MV-4-11 (cell line): ENCODE measurements at places on chromosomes 2 and 18.
A peak's percentile ranks its signal among the peaks of the same experiment; 100 is the strongest.

GRCh38 chr2:231207734-231208133, 9.3 kb downstream of the ARMC9 start:
- DNase-seq: no peak

GRCh38 chr2:177332026-177332991, 60.3 kb upstream of the AGPS start:
- peak; percentile 75 for DNase-seq

- DNase-seq: no peak
Measured at GRCh38 chr2:39228413-39229209, 15.2 kb downstream of the CDKL4 start.

DNA sequence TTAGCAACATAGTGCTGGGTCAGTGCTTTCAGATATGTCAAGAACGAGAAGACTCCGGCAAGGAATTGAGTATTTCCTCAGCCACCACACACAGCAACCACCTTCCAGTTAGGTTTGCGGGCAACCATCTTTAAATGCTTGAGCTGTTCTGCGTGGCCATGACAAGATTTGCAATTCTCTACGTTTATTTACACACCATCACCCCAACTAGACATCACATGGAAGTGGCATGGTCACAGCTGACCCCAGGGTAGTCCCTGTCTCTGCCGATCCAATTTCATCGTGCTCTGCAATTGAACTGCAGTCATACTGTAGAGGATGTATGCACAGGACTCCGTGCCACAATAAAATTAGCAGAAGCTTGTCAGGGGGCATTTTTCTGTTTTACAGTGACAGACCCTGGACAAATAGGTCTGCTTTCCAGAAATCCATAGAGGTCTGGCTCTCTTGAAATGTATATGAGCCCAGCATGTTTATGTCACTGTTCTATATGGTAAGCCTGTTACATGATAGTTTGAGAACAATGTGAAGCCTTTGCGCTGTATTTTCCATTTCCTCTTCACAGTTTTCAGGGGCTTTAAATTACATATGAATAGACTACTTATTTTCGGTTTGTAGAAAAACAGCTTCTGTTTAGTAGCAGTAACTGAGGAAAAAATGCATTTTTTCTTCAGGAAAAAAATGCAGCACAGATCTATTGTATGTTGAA, 605.2 kb downstream of the NR4A2 start:
- DNase-seq: no peak

- DNase-seq: no peak
Measured at GRCh38 chr2:197090742-197091367, 164.3 kb upstream of the PGAP1 start.

- no peak for DNase-seq
Measured at GRCh38 chr18:51603551-51603950, 406.1 kb upstream of the MEX3C start.

DNA sequence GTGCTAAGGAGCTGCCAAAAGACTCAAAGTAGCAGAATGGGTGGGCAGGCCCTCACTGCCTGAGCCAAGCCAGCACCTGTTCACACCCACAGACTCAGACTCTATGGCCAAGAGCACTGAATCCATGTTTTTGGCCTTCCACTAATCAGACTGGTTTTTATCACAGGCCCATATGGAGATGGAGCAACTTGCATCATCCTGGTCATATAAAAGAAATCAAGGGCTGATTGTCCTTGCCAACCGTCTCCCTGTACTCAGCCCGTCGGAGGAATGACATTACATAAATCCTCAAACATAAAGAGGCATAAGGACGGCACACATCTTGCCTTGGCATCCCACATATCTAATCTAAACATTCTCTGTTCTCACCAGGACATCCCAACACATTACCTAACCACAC, 66.7 kb downstream of the MARCHF4 start:
- DNase-seq: no peak

DNA sequence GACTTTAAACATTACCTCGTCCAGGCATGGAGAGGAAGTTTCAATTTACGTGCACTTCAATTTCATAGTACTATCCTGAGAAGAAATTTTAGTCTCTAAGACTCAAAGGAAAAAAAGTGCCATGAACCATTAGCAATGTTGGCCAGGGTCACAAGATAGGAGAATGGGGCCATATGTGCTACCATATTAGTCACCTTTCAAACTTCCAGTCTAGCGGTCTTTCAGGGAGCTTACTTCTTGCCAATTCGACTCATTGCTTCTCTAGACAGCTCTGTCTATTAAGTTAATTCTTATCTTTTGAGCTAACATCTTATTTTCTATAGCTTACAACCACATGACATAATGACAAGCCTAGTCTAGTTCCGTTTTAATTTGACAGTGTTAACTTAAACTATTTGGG, 129.1 kb downstream of the ANKRD44 start:
- no peak for DNase-seq

DNA sequence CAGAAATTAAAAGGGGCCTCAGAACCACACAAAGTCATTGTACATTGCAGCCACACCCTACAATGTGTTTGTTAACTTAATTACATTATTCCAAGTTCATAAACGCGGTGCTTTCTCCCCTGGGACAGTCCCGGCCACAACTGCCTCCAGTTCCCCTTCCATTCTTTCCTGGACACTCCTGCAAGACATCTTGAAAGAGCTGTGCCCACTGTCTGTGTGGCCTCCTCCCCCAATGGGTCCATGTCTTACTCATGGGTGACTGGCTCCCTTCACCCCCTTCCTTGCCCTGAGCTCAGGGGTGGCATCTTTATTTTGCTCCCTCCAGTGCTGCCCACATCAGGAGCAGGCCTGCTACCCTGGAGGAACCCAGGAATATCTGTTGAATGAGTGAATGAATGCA, 287.7 kb downstream of the MYT1L start:
- DNase-seq: no peak

DNA sequence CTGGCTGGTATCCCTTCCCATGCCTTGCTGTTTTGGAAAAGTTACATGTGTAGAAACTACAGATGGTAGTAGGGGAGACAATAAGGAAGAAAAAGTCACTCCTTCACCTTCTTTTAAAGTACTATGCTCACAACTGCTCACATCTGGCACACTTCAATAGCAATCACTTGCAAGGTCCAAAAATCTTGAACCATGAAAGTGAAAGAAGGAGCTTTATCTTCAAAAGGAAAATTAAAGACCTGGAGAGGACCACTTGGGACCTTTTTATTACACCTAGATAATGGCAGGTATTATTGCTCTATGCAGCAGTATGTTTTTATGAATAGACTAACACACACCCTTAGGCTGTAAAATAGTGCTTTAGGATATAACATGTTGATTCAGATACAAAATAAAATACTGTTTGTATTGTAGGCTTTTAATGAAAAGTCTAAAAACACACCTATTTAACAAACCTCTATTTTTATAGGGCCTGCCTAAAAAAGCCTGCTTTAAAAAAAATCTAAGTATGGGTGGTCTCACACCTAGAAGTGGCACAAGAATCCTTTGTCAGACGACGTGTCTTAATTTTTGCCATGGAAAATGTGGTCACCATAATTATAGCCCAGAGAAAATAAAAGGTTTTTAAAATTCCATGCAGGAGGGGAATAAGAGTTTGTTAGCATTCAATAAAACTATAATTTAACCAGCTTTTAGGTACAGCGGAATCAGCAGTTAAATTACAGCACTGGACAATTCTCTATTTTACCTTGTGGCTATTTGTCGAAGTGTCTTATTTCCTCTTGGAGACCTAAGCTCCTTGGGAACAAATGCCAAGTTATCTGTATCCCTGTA, 124.0 kb downstream of the BCL2 start:
- no peak for DNase-seq

DNA sequence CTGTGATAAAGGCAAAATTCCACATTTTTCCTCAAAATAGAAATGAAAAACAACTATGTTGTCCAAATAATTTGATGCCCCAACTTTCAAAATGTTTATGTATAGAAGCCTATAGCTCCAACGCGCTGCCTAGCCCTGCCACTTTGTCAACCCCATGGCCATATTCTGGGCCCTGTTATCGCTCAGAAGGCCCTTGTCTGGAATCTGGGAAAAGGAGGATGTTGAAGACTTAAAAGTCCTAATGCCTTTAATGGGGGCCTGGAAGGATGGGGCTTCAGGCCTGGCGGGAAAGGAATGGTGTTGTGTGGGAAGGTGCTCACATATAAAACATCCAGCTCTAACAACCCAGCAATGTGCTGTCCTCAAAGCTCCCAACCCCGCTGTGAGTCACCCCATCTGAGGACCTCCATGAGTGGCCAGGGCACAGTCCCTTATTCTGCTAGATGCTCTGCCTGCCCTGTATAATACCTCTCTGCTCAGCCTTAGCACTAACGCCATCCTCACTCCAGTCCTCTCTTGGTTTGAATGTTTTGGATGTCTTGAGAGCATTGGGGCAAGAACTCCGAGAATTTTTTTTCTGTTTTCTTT, 86.0 kb downstream of the ACSL3 start:
- no peak for DNase-seq

GRCh38 chr2:36701391-36701795, 4.9 kb downstream of the VIT start:
- no peak for DNase-seq

DNA sequence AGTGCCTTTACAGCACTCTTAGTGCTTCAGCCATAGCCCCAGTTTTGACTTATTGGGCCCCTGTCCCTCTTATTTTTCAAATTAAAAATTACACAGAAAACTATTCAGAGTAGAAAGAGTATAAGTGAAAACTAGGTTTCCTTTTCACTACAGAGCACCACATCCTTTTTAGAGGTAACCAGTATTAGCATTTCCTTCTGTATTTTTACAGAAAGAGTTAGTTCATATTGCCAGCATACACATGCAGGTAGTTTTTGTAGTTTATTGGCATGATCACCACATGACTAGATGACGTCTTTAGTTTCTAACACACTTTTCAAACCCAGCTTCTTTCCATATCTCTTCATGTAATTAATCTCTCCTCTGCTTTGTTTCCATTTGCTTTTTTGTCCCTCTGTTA, 66.4 kb downstream of the UBE2E3 start:
- DNase-seq: no peak

DNA sequence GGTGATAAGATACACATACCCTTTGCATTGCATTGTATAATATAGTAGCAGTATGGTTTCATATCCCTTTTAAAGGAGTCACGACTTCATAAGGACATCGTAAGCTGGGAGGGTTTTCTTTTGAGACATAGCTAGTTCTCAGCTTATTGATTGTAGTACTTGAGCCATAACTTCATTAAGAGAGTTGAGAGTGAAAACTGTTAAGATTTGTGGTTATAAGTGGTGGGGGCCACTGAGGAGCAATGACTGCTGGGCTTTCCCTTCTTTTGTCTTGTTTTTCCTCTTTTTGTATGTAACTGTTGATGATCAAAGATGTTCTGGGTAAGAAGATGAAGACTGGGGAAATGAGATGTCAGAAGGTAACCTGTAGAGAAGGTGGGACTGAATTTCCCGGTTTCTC, 11.0 kb downstream of the EIF5B start:
- DNase-seq: peak; percentile 35

- no peak for DNase-seq
Measured at GRCh38 chr2:46051085-46051484, 246.1 kb upstream of the EPAS1 start.

DNA sequence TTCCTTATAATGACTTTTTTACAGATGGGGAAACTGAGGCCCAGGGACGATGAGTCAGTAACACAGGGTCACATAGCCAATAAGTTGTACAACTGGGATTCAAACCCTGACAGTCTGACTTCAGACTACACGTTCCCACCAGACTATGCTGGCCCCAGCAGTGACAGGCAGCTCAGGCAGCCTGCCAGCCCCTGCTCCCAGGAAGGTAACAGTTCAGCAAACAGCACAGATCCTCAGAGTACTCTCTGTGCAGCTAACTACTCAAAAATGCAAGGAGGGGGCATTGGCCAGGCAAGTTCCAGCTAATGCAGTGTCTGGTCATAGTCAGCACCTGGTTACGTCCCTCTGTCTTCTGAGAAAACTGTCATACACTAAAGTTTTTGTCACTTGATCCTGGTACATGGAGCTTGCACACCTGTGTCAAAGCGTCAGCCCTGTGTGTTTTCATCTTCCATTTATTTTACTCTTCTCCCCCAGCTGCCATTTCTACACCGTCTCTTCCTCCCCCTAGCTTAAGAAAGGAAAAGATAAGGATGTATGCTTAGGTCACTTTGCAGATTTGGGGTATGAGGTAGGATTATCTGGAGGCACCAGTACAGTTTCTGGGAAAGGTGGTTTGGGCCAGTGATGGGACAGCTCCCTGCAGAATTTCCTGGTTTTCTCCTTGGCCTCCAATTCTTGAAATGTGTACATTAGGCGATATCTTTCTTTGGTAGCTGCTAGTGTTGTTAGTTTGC, 4.5 kb downstream of the SMARCAL1 start:
- no peak for DNase-seq

- DNase-seq: peak; percentile 78
Measured at GRCh38 chr2:179410552-179411356, 146.1 kb upstream of the SESTD1 start.

- peak; percentile 57 for DNase-seq
Measured at GRCh38 chr2:55901322-55901721, 22.3 kb downstream of the EFEMP1 start.

GRCh38 chr18:27824841-27825681, 351.9 kb downstream of the CDH2 start:
- DNase-seq: no peak

GRCh38 chr2:88090446-88091283, 23.0 kb downstream of the SMYD1 start:
- peak; percentile 36 for DNase-seq

- peak; percentile 57 for DNase-seq
Measured at GRCh38 chr2:43073401-43073825, 153.0 kb downstream of the ZFP36L2 start.

- peak; percentile 94 for DNase-seq
Measured at GRCh38 chr2:43158259-43158880, 68.0 kb downstream of the ZFP36L2 start.

GRCh38 chr2:37615804-37616676, 55.4 kb downstream of the CDC42EP3 start:
- DNase-seq: peak; percentile 91

GRCh38 chr2:16303761-16304160, 361.9 kb downstream of the CYRIA start:
- DNase-seq: no peak

- peak; percentile 24 for DNase-seq
Measured at GRCh38 chr18:961644-962355, 57.1 kb downstream of the ADCYAP1 start.

DNA sequence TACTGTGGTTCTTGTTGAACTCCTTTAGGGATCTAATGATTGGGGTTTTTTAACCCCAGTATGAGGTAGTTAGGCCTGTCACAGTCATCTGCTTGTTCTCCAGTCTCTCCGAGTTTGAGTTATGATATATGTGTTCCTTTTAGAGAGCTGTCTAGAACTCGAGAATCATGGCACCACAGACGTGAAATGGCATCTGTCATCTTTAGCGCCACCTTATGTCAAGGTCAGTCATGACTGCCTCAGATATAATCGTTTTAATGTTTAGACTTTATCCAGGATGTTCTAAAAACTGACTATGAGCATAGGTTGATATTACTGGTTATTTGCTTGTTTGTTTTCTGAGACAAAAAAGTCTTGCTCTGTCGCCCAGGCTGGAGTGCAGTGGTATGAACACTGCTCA, 112.2 kb downstream of the CEP192 start:
- no peak for DNase-seq

- DNase-seq: no peak
Measured at GRCh38 chr18:59055345-59056032, 84.2 kb upstream of the SEC11C start.
